ENCODE measurements at places on chromosomes 12 and 14.

DNA sequence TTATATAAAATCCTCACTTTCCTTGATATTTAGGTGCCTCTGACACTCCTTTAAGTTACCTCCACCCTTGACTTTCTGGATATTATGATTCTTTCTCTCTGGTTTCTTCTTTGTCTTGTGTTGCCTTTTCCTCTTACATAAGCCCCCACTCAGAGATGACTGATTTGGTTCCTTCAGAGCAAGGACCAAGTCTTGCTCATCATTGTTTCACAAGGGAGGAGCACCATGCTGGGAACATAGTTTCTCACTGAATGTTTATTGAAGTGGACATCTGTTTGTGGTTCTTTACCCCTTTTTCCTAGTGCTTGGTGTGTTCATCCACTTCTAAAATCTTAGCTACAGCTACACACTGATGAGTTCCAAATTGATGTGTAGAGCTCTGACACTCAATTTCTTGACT is 161.3 kb upstream of the PTPRQ start:
- no peak for DNase-seq

- DNase-seq: no peak
Observed at GRCh38 chr14:64689289-64689688, 14.9 kb upstream of the PLEKHG3 start.

- DNase-seq: peak; percentile 75
Observed at GRCh38 chr14:91980157-91980556, 32.7 kb upstream of the FBLN5 start.

DNA sequence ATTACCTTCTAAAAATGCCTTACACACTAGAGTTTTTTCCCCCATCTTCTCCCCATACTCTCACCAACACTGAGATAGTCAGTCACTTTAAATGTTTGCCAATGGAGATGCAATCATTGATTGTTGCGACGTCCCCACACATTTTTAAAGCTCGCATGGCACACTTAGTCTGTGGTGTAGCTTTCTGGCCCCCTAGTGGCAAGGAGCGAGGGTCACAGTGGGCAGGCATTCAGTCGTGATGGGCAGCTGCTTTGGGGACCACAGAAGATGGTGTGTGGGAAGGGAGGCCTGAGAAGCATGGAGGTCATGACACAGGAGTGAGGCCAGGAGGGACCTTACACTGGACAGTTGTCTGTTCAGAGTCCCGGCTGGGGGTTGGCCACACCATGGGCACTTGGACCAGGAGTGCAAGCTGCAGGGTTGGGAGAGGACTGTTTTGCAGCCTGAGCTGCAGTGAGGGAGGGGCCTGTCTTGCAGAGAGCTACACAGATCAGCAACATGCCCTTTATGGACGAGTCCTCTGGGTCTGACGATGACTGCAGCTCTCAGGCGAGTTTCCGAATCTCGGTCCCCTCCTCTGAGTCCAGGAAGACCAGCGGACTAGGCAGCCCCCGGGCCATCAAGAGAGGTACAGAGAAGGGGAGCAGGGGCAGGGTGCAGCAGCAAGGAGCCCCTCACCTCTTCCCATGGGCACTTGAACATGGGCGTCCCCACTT is 28.6 kb downstream of the PIGH start:
- peak; percentile 24 for DNase-seq

All from GM04504 (cell line).